Activated T-helper 9 cell treated with anti-CD3 and anti-CD28 coated beads, Interleukin-2, amount 50 U/mL, for 16 hours (primary cell): ENCODE measurements at places on chromosomes 3 and 15.

GRCh38 chr3:151393941-151394340 lies 9.4 kb upstream of the P2RY12 start:
- DNase-seq = no peak

DNA sequence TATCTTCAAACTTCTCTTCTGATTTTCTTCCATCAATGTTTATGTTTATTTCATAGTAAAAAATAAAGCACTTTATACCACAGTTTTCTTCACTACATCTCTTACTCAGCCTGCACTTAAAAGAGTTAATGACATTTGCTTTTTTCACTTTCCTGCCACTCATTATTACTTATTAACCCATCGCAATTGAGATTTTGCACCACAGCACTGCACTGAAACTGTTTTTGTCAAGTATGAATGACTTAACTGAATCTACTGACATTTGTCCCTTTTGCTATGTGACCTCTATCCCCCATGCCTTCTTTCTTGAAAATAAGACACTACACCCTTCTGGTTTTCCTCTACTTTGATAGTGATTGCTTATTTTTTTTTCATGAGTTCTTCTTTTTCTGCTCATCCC lies 739.7 kb upstream of the DPPA4 start:
- DNase-seq = no peak

DNA sequence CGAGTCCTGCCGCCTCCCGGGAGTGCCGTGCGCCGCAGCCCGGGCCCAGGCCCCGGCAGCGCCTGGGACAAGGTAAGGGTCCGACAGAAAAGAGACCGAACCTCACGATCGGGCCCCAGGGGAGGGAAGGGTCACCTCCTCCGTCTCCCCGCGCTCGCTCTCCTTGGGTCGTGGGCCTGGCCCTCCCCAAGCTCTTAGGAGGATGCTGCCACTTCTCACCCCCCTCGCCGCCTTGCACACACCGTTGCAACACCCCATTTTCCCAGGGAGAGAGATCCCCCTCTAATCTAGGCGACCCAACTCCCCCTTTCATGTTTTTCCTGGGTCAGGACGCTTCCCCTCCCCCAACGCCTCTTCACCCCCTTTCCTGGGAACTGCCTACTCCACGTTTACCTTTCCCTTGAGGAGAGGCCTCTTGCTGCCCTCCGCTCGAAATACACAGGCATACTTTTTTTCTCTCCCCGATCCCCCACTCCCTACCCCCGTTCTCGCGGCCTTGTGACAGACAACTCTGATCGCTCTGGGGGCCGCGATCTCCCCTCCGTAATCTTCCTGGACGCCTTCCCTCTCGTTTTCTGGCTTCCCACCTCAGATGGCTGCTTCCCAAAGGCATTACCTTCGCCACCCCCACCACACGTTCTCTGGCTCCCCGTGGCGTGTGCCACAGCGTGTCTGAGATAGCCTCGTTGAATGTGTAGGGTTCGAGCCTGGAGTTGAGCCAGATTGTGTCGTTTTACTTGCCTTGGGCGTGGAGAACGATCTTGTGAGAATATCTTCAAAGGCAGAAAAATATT lies 688 bp downstream of the SETD5 start:
- peak; percentile 13 for DNase-seq

GRCh38 chr3:54434756-54435155 lies 312.4 kb downstream of the CACNA2D3 start:
- no peak for DNase-seq

DNA sequence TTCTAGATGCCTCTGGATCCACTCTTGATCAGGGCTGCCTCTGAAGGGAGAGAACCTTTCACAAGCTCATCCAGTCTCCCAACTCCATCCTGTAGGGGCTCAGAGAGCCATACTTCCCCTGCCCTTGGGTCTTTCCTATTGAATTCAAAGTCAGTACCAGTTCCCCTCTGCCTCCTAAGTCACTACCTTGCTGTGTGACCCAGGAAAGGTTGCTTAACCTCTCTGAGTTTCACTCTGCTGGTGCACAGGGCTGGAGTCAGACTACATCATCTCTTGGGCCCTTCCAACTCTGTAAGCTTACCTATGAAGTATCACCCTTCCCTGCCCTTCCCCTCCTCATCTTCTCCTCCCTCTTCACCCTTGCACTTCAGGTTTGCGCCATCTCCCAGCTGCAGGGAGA lies 117.9 kb downstream of the MEGF11 start:
- DNase-seq = no peak

DNA sequence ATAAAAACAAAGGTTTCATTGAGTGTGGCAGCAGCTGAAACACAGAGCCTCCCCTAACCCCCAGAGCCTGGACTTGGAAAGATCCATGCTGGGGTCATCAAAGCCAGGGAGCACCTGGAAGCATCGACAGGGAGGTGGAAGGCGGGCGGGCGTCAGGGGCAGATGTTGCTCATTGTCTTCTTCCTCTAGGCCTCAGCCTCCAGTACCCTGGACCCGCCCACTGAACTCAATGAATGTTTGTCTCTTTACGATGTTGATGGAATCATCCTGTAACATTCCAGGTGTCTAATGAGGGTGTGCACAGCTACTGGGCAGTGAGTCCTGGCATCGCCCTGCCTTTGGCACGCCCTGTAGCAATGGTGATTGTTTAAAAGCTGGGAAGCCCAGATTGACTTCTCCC lies 9.8 kb downstream of the GP5 start:
- DNase-seq = no peak

DNA sequence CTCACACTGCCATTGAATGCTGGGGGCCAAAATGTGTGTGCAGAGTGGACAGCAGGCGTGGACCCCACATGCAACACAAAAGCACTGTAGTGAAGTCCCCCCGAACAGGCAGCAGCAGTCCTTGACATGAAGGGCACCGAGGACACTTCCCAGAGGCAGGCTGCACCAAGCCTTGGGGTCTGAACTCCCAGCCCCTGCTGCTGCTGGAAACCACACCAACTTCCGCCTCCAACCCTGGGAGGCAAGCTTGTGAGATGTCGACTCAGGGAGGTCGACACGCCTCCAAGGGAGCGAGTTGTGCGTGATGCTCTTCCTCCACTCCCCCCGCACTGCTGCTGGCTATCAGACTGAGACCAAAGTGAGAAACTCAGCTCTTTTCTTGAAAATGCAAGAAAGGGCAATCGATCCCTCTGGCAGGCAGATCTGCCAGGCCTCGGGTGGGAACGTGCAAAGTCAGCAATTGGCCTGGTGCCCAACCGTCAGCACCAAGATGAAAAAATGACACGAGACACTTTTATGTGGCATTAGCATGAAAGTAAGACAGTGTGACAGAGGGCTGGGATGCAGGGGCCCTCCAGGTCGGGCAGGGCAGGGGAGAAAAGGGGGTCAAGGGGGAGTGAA lies 43.6 kb downstream of the WHAMM start:
- no peak for DNase-seq
